ENCODE measurements at places on chromosomes 7 and 10. TPM values are rescaled to one million over a fixed set of nuclear protein-coding genes. Genes with fewer than 3 reads are reported as not detected.

ZNF775 gene
- 5.0 TPM for total RNA-seq

C7orf33 gene
- total RNA-seq: not detected

TMEM196 gene
- total RNA-seq: 0.17 TPM

HABP2 gene
- total RNA-seq: 28.8 TPM

LEP gene
- not detected for total RNA-seq

GRM8 gene
- total RNA-seq: 0.70 TPM

CDK1 gene
- total RNA-seq: 3.8 TPM

GSTO2 gene
- total RNA-seq: 8.9 TPM

MEST gene
- total RNA-seq: 6.1 TPM

CASTOR2 gene
- 40.5 TPM for total RNA-seq

MACC1 gene
- total RNA-seq: 198 TPM

C7orf57 gene
- not detected for total RNA-seq

AP1S1 gene
- 326 TPM for total RNA-seq

PNLIPRP3 gene
- not detected for total RNA-seq

TMEM176A gene
- 0.35 TPM for total RNA-seq

MSMB gene
- not detected for total RNA-seq

HMX2 gene
- total RNA-seq: not detected

NKX2-3 gene
- total RNA-seq: not detected

PGAM2 gene
- 0.15 TPM for total RNA-seq

CHN2 gene
- 3.5 TPM for total RNA-seq

DNAH11 gene
- total RNA-seq: 0.05 TPM

SEPTIN7 gene
- total RNA-seq: 219 TPM

SLC18A3 gene
- total RNA-seq: 0.10 TPM

INSYN2A gene
- under 0.01 TPM for total RNA-seq

EGR2 gene
- total RNA-seq: 0.40 TPM

TRIM74 gene
- not detected for total RNA-seq

GRID2IP gene
- 0.69 TPM for total RNA-seq

PLXNA4 gene
- 0.05 TPM for total RNA-seq

ELN gene
- 0.15 TPM for total RNA-seq

LIPK gene
- not detected for total RNA-seq

NPSR1 gene
- not detected for total RNA-seq

ITPRID1 gene
- not detected for total RNA-seq

C10orf143 gene
- not detected for total RNA-seq

PTF1A gene
- not detected for total RNA-seq

NUP42 gene
- total RNA-seq: 64.3 TPM

TRIL gene
- 0.94 TPM for total RNA-seq

AP5Z1 gene
- total RNA-seq: 18.4 TPM

CYP26C1 gene
- total RNA-seq: 0.65 TPM

NCF1 gene
- 0.10 TPM for total RNA-seq

ADAMTS14 gene
- total RNA-seq: 3.6 TPM

WEE2 gene
- total RNA-seq: not detected

PRR15 gene
- 11.2 TPM for total RNA-seq

ABCB4 gene
- 2.9 TPM for total RNA-seq

CPA2 gene
- total RNA-seq: not detected

KLF14 gene
- total RNA-seq: 0.05 TPM

BMI1 gene
- total RNA-seq: 46.2 TPM

Measured in renal cortical epithelial cell (primary cell).